Endothelial cell (in vitro differentiated cells): ENCODE measurements at places on chromosomes 7 and 10.

DNA sequence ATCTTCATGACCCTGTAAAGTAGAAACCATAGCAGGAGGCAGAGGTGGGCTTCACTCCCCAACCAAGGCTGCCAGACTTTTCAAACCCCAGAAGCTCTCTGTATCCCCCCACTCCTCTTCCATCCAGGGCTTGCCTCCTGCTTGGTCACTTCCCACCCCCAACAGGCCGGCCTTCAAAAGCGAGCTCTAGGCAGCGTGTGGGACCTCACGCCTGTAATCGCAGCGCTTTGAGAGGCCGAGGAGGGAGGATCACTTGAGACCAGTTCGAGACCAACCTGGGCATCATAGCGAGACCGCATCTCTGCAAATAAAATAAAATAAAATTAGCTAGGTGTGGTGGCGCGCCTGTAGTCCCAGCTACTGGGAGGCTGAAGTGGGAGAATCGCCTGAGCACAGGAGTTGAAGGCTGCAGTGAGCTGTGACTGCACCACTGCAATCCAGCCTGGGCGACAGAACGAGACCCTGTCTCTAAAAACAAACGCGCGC lies 743 bp upstream of the POR start:
- no peak for DNase-seq

GRCh38 chr10:61871487-61871886 lies 30.0 kb upstream of the ARID5B start:
- DNase-seq: no peak

GRCh38 chr7:50371551-50372021 lies 67.1 kb downstream of the IKZF1 start:
- no peak for DNase-seq

DNA sequence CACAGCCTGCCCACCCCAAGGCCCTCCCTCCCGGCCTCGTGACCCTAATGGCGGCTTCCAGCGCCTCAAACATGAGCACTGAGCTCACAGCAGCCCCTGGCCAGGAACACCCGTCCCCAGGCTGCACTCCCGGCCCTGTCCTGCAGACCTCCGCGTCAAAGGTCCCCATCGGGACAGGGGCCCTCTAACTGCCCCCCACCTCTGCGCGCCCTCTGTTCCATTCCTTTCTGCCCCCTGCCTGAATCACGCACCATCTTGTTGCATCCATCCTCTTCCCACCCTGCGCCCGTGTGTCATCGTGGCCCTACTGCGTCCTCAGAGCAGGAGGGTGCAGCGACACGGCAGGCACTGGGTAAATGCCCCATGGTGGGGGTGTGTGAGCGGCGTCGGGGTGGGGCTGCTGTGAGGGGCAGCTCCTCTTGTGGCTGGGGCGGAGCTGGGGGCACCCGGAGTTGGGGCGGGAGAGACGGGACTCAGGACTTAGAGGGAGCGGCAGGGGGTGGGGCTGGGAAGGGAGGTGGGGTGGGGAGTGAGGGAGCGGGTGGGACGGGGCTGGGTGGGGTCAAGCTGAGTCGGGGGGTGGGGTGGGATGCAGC lies 13.4 kb downstream of the SLC29A4 start:
- no peak for DNase-seq

DNA sequence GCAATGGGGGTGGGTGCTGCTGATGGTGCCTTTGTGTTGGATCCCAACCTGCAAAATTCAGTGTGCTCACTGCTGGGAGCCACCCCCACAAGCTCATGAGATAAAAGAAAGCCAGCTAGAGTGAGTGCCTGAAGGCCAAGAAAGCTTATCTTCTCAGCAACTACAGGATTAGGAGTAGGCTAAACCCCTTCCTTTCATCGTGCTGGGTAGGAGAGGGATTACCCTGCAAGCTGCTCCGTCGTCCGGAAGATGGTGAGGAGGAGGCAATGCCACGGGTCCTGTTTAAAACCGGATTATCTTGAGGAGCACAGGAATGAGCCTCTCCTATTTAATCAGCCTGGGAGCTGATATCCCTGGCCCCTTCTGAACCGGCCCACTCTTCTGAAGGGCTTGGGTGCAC lies 258.0 kb downstream of the GALNT17 start:
- no peak for DNase-seq

DNA sequence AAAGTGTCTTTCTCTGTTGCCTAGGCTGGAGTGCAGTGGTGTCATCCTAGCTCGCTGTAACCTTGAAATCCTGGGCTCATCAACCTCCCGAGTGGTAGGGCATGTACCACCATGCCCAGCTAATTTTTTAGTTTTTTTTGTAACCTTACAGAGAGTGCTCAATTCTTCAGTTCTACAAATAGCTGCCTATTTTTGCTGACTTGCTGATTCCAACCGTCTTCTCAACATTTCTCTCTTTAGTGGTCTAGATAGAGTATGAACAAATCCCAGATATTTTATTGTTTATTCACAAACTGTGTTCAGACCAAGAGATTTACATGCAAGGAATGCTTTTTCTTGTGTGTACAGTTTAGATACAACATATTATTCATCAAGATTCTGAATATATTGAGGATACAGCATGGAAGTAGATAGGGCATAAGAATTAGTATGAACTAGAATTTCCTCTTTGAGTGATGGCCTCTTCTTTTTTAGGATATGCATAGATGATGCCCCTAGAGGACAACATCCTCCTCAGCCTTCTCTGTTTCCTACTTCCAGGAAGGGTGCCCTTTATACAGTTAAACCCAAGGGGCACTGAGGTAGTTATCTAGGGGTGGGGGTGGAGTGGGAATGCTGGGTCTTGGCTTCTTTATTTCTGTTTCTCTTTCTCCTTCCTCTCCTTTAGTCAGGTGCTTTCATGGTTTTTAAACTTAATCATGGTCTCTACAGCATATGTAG lies 26.0 kb downstream of the PRPF18 start:
- no peak for DNase-seq

DNA sequence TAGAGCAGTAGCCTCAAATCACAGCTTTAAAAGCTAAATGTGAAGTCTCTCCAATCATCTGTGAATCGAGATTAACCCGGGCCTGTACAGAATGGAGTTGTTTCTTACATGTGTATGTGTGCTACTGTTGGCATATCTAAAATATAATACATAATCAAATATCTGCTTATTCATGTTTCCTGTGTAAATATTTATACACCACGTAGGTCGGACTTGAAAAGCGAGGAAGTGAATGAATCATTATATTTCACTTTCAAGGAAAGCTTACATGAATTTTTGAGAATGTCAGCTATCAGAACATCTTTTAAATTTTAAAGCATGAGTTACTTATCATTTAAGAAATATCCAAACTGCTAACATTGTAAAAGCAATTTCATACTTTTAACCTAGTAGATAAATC lies 233.3 kb downstream of the SLC25A13 start:
- no peak for DNase-seq

DNA sequence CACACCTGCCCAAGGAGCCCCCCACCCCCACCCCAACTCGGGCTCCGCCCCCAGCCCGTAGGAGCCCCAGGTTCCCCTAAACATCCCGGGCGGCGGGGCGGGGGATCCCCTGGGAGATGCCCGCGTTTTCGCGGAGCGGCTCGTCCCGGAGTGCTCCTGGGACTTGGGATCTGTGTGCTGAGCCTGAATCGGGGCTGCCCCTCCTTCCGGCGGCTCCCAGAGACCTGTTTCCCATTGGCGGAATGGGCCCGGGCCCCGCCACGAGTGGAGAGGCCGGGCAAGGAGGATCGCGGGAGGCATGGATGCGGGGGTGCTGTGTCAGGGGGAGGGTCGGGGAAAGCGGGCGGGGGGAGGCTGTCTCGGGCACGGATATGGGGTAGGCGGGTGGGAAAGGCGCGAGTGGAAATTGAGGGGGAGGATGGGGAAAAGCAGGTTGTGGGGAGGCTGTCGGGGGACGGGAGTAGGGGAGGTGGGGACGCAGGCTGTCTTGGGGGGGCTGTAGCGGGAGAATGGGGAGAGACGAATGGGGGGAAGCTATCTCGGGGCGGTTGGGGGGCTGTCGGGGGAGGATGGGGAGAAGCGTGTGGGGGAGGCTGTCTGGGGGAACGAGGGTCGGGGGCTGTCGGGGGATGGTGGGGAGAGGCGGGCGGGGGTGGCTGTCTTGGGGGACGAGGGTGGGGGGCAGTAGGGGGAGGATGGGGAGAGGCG lies 572 bp upstream of the BHLHA15 start:
- DNase-seq: no peak

DNA sequence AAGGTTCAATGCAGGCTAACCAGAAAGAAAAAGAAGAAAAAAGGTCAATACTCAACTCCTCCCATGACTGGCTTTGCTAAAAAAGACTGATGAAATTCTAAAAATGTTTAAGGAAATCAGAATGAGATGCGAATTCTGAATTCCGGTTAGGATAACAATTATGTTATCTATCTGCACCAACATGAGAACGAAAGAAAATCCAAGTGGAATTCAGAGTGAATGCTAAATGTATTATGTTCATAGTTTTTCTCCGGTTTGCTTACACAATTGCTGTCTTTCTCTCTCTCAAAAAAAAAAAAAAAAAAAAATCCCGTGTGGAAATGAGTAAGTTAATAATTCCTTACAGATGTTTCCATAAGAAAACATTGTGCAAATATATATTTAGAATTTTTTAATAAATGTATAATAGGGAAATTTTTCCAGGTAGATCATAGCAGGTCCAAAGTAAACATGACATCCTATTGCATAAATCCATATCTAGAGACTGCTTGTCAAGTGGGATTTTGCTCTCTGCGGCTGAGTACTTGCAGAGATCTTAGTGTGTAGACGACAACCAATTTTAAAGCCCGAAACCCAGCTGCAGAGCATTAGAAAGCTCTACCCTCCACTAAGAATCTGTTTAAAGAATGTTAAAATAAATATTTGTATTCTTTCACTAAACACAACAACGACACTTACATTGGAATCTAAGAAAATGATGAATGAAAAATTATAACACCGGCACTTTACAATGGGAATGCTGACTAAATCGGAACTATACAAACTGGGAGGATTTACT lies 104.0 kb downstream of the JAZF1 start:
- DNase-seq: no peak

DNA sequence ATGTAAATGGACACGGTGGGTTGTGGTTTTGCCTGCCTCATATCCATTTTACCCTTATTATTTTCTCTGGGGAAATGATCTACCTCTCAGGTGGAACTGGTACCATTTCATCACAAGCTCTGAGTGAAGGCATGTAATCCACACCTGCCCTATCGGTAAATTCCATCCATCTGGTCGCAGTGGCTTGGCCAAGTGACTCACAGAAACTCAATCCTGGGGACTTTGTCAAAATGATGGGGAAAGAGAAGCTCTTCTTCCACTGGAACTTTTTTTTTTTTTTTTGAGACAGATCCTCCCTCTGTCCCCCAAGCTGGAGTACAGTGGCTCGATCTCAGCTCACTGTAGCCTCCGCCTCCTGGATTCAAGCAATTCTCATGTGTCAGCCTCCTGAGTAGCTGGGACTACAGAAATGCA lies 48.2 kb upstream of the ANKRD1 start:
- no peak for DNase-seq

- no peak for DNase-seq
These were observed 57.8 kb downstream of the EBLN1 start for GRCh38 chr10:22159979-22160378.

DNA sequence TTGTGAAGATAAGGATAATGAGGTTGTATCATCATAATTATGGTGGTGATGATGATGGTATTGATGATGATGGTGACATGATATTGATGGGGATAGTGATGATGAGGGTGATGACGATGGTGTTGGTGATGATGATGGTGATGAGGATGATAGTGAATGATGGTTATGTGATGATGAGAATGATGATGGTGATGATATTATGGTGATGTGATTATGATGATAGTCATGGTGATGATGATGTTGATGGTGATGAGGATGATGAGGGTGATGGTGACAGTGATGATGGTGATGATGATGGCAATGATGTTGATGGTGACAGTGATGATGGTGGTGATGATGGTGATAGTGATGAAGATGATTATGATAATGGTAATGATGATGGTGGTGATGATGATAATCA lies 299.9 kb upstream of the ADARB2 start:
- no peak for DNase-seq

- no peak for DNase-seq
These were observed 79.5 kb upstream of the PCBD1 start for GRCh38 chr10:70967591-70968587.

- no peak for DNase-seq
These were observed 7.9 kb downstream of the ESYT2 start for GRCh38 chr7:158821171-158822031.

GRCh38 chr10:716821-717220 lies 27.4 kb upstream of the DIP2C start:
- DNase-seq: no peak

DNA sequence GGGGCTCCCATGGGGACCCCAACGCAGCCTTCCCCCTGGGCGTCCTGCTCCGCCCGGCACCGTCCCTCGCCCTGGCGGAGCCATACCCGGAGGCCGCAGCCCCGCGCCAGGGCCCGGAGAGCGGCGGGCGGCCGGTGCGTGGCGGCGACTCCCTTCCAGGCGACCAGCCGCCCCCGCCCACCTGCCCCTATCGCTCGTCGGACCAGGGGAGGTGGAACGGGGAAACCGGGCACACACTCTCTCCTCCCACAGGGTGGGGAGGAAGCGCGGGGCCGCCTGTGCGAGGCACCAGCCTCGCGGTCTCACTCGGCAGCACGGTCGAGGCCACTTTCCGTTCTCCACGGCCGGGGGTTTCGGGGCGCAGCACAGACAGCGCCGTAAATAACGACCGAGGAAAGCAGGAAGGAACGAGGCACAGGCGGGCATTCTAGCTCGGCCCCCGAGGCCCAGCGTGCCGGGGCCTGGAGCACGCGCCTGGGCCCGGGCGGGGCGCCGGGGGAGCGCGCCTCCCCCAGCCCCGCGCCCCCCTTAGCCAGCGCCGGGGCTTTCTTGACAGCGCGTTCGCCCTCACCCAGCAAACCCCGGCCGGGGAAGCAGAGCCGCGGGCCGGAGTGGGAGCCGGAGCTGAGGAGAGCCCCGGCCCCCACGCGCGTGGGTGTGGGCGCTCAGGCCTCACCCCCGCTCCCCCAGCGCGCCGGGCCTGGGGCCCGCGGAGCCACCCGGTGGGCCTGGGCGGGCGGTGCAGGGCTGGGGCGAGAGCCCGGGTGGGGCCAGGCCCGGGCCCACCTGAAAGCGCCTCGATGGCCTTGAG lies 936 bp downstream of the IGF2BP3 start:
- peak; percentile 51 for DNase-seq

GRCh38 chr7:30048582-30048981 lies 20.4 kb downstream of the PLEKHA8 start:
- no peak for DNase-seq
